ENCODE measurements at places on chromosomes 12 and 14. TPM values are rescaled to one million over a fixed set of nuclear protein-coding genes. Genes with fewer than 3 reads are reported as not detected.

GRCh38 chr12:20482491-20483054, 114.2 kb downstream of the PDE3A start:
- DNase-seq: no peak

Gene INHBC
- not detected for total RNA-seq

GRCh38 chr14:57640036-57640435, 146.4 kb upstream of the CCDC198 start:
- DNase-seq: no peak

Gene MDP1
- total RNA-seq: 11.2 TPM

DNA sequence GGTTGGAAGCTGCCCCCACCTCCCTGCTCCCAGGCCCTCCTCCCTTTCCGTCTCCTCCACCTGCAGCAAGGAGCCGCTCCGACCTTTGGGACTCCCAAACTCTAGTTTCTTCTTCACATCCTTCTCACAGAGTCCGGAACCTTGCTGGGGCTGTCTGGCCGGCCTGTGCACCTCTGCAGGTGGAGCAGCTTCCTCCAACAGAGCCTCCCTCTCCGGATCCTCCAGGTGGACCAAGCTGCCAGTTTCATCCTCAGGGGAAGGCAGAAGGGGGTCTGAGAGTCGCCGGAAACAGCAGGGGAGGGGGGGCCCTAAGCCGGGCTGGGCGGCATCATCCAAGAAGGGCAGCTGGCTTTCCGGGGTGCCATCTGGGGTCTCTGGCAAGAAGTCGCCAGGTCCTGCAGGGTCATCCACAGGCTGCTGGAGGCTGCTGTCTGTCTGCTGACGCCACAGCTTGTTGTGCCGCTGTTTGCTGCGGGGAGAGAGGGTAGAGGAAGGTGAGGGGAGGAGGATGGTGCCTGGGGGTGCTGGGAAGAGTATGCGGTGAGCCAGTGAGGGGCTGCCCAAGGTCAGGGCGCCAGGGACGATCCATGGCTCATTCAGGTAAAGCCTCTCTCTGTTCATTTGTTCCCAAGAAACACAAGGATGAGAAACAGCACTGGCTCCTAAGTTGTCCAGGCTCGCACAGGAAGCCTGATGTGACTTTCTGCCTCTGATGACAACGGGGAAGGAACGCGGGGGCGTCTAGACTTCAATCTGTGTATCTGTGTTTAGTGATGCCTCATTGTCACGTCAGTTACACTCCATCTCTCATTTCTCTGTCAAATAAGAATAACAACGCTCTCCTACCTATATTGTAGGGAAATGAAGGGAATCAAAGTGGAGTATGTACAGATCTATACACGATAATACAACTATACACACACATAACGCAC, 61.3 kb upstream of the CORO1C start:
- no peak for DNase-seq

- DNase-seq: no peak
Observed at GRCh38 chr12:16606201-16606849, 363 bp upstream of the LMO3 start.

DNA sequence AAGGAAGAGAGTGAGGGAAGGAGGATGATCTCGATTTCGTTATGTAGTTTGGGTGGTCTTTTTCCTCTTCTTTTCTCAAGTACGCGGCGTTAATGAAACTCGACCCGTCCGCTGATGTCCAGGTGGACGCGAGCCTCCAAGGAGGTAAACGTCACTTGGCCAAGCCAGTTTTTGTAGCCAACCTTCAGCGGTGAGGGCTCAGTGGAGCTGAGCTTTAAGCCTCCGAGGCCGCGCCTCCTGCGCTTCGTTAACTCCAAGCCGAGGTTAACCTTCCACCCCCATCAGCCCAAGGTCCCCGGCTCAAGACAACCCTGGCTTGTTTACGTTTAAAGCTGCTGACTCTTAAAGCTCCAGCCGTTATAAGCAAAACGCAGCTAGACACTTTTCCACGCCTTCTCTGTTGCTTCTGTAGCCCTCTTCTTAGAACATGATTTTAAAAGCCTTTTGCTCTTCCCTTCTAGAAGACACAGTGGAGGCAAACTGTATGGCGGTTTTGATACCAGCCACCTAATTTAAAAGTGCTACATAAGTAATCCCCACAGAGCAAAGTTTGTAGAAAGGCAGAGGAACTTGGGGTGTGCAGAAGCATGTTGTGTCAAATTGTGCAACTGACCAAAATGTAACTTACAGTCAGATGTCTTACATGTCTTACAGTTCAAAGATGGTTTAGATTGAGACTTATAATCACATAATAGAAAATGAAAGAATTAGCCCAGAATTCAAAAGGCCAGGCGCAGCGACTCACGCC, 923 bp upstream of the ITPR2 start:
- DNase-seq: no peak

Gene SINHCAF
- total RNA-seq: 93.2 TPM

Gene CDK17
- total RNA-seq: 197 TPM

DNA sequence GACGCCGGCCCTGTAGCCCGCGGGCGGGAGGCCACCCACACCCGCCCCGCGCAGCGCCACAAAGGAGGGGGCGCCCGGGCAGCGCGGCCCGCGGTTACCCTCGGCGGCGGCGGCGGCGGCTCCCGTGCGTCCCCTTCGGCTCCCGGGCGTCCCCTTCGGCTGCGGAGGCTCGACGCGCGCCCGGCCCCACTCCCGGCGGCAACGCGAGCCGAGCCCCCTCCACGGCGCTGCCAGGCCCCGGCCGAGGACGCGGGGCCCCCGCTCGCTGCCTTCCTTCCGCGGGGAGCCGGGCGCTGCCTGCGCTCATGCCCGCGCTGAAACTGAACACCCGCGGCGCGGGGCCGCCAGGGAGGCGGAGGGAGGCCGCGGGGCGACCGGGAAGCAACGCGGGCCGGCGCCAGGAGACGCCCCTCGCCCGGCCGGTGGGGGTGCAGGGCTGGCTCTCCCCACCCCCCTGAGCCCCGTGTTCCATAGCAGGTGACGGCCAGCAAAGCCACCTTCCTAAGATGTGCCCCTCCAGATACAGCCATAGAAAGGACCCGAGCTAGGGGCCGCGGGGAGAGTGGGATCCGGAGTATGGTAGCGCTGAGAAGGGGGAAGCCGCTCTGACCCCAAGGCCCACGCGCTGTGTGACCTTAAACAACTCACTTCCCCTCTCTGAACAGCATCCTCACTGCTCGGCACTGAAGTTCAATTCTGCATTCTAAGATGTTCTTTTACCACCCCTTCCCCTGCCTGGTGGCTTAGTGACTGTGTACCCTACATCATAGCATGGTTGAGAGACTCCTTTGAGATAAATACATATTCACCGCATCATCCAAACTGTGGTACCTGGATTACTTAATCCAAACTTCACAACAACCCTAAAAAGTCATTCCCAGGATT, 42.8 kb downstream of the KDM2B start:
- DNase-seq: no peak

Gene TXNDC16
- 4.7 TPM for total RNA-seq

Gene TMEM121
- total RNA-seq: 7.0 TPM

DNA sequence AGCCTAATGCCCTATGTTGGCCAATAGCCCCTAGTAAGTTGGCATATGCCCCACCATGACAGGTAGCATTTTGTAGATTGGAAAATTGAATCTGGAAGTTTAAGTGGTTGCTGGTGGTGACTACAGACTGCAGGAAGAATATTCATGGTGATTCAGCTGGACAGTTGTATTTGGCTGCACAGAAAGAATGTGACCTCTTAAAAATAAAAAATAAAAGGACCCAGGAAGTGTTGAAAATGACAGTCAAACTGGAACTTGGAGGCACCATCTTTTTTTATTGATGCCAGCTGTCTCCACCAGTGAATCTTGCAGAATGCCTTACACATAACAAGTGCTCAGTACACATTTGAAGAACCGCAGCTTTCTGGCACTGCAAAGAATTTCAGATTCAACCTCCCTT, 73.9 kb downstream of the PRMT8 start:
- DNase-seq: no peak

All from glomerular endothelial cell (primary cell).